ENCODE measurements at places on chromosomes 2 and 18.
A peak's percentile ranks its signal among the peaks of the same experiment; 100 is the strongest.

DNA sequence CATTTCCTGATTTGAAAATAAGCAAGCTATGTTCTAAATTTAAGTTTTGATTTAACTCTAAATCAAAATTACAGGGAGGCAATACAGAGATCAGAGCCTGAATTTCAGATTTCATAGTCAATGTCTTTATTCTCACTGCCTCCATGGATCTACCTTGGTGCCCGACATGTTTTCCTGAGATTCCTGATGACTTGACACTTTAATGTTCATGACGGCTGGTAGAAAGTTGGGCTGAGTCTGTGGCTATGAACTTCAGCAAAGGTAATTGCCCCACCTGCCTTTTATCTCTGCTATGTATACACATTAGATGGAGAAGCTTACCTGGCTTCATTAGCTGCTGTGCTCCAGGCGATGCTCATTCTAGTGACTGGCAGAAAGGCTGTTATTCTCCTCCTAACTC lies 1390.5 kb upstream of the CELF4 start:
- no peak for DNase-seq

GRCh38 chr18:59070181-59070912 lies 69.3 kb upstream of the SEC11C start:
- DNase-seq, result no peak

DNA sequence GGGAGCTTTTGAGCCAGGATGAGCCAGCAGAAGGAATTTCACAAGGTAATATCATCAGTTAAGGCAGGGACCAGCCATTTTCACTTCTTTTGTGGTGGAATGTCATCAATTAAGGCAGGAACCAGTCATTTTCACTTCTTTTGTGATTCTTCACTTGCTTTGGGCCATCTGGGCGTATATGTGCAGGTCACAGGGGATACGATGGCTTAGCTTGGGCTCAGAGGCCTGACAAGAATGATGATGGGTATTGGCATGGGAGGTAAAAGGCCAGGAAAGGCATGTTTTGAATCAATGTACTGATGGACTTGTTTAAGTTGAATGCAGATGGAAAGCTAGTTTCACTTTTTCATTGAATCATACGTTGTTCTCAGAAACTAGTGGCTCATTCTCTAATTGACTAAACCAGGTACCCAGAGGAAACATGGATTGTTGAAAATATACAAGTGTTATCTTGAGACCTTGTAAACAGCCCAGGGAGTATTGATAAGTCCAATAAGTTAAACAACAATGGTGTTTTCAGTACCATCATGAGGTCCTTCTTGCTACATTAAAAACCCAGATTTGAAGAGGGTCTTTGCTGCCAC lies 1672.5 kb upstream of the DDX18 start:
- DNase-seq, result no peak

DNA sequence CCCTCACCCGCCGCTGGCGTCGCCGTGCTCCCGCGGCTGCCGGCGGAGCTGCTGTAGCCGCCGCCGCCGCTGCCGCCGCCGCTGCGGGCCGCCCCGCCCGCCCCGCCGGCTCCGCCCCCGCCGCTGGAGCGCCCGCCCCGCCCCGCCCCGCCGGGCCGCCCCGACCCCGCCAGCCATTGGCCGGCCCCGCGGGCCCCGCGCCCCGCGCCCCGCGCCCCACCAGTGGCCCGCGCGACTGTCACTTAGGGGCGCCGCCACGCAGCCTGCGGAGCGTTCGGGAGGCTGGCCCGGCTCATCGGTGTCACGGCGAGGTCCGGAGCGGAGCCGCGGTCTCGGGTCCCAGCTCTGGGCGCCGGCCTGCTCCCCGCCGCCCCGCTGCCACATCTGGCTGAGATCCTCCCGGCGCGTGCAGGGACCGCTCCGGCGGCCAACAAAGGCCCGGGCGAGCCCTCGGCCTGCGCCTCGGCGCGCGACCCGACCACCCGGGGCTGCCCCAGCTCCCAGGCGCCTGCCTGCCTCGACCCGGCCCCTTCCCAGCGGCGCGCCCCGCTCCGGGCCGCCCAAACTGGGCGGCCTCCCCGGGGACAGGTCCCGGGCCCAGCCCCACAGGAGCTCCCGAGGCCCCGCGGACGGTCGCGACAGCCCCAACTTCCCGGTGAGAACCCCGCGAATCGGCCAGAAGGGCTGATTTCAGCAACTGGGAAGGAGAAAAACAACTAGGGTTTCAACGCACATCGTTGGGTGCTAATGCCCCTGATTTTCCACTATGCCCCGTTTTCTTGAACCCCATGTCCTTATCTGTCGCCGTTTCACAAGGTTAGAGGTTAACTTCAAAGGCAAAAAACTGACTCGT lies at the start of gene MGAT4A:
MGAT4A (minus strand) TSS at position 92 of the 853 bp plus-strand sequence. CDS start 4,800 bp downstream, outside the sequence.
- DNase-seq, result no peak

- no peak for DNase-seq
Measured at GRCh38 chr18:59067873-59068272, 71.8 kb upstream of the SEC11C start.

- DNase-seq, result no peak
Measured at GRCh38 chr2:108911401-108911800, 77.6 kb downstream of the EDAR start.

DNA sequence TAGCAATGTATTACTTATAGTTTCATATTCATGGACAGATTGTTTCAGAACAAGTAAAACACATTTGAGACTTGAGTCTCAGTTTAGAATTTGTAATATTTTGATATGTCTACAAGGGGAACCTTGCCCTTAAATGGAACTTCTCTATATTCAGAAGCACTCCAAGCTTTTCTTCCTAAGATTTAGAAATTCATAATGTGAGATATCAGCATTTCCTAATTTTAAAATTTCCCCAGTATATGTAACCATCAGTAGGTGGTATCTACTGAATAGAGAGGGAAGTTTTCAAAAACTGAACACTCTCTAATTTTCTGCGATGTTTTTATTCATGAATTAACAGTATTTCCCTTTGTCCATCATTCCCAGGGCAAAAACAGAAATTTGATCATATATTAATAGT lies 7.6 kb downstream of the ANKRD62 start:
- DNase-seq, result no peak

- no peak for DNase-seq
Measured at GRCh38 chr2:209473930-209474419, 50.1 kb downstream of the MAP2 start.

DNA sequence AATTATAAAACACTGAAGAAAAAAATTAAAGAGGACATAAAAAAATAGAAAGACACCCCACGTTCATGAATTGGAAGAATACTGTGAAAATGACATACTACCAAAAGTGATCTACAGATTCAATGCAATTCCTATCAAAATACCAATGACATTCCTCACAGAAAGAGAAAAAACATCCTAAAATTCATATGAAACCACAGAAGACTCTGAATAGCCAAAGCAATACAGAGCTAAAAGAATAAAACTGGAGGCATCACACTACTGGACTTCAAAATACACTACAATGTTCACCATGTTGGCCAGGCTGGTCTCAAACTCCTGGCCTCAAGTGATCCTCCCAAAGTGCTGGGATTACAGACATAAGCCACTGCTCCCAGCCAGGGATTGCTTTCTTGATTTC lies 56.3 kb downstream of the TLK1 start:
- no peak for DNase-seq

GRCh38 chr2:176001916-176002687 lies at the start of gene LNPK:
Gene LNPK, minus strand, starts transcription at chr2:176002267. Its CDS starts 6,683 bp downstream, at chr2:175995584.
- peak; percentile 78 for DNase-seq

DNA sequence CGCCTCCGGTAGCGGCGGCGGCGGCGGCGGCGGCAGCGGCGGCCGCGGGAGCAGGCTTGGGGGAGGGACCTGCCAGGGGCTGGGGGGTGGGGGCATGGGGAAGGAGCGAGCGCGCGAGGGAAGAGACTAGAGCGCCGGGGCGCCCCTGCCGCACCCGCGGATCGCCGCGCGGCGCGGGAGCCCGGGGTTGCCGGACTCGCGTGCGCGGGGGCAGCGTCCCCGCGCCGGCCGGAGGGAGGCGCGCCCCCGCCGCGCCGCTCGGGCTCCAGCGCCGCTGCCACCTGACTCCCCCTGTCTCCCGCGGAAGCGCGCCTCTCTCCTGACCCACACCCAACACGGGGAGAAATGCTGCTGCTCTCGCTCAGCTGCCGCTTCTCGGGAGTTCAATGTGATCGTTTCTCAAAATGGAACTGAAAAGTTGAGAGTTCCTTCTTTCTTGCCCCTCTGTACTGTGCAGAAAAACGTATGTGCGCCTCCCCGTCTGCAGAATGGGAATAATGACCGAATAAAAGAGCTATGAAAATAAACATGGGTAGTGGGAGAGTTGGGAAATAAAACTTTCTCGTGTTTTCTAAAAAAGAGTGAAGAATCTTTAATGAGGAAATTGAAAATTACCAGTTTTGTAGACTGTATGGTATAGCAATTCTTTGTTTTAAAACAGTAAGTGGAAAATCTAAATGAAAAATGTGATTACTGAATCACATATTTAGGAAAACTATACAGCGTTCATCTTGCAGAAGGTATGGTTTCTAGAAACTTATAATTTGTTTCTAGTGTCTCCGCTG lies 455 bp upstream of the TLK1 start:
- peak; percentile 23 for DNase-seq

DNA sequence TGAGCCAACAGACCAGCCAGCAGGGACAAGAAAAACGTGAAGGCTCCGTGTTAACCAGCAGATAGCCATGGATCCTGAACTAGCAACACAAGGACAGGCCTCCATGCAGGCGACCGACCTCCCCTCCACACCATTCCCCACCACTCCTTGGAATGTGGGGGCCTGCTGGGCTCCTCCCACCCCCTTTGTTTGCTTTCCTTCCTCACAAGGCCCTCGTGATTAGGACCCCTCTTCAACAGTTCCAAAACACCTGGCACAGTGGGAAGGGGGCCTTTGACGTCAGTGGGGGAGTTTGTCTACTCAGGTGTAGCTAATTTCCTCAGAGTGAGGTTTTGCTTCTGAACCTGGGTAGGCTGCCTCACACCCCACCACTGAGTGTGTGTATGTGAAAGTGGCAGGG lies 37.8 kb downstream of the SLC14A2 start:
- no peak for DNase-seq

DNA sequence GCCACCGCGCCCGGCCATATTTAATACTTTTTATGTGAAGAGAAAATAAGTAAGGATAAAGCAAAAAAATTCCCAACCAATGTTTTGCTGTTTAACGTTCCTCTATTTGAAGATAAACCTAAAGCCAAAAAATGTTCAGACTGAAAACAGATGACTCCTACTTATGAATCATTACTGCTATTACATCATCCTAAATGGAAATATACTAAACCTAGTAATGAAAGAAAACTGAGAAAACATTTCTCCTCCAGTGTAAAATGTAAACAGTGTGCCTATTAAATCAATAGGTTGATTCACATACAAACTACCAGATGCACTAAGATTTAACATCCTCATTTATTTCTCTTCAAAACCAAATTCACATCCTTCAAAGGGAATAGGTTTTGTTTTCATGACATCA lies 43.5 kb downstream of the CWC22 start:
- no peak for DNase-seq

GRCh38 chr2:152627351-152627957 lies 89.8 kb downstream of the PRPF40A start:
- no peak for DNase-seq

DNA sequence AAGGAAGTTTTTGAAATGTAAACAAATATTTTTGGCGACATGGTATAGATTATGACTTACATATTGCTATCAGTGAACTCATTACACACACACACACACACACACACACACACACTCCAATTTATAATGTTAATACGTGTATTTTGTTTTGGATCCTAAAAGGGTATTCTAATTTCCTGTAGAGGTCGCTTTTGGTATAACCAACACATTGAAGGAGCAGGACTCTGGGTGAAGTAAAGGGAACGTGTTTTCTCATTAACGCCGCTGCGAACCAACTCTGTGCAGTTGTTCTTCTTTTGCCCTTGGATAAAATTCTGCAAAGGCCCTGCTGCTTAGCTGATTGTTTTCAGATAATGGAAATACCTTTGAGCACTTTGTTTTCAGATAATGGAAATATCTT lies 190.4 kb downstream of the PMAIP1 start:
- DNase-seq, result no peak

- DNase-seq, result no peak
Measured at GRCh38 chr2:59885541-59885940, 667.9 kb downstream of the BCL11A start.

- DNase-seq, result no peak
Measured at GRCh38 chr18:70956554-70956953, 667.7 kb downstream of the SOCS6 start.

GRCh38 chr2:208153156-208153555 lies 7.2 kb upstream of the CRYGB start:
- no peak for DNase-seq

- no peak for DNase-seq
Measured at GRCh38 chr2:109038992-109039391, 50.0 kb upstream of the EDAR start.

DNA sequence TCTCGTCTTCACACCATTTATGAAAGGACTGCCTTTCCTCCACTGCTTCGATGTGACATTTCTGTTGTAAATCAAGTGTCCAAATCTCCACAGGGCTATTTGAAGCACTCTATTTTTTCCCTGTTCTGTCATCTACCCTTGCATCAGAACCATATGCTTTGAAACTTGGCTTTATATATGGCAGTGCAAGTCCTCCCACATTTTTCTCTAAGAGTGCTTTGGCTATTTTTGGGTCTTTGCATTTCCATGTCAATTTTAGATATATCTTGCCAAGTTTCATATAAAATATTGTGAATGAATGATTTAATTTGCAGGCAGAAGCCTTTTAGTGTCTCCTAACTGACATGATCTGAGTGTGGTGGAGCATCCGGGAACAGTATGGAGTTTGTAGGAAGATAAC lies 37.8 kb upstream of the CBLN2 start:
- no peak for DNase-seq

GRCh38 chr2:203750346-203751068 lies 44.1 kb downstream of the CD28 start:
- DNase-seq, result no peak

GRCh38 chr2:213247566-213247965 lies 36.7 kb upstream of the SPAG16 start:
- no peak for DNase-seq

DNA sequence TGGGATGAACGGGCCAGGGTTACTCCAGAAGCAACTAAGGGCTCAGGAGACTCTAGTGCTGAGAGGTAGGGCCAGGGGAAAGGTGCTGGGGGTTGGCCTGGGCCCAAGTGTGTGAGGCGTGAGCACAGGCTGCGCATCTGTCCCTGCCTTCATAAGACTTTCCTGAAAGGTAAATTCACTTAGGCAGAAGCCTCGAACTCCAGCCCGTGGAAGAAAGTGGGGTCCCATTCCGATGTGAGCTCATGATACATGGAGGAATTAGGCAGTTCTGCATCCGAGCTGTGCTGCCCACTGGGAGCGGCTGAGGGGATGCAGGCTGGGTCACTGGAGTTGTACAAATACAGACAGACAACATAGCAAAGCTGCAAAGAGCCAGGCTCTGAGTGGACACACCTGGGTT lies 16.2 kb downstream of the PARD6G start:
- no peak for DNase-seq

GRCh38 chr2:210816769-210817168 lies 260.4 kb downstream of the CPS1 start:
- DNase-seq, result no peak

Data from NCI-H2029 treated with DMSO at 0.1 percent for 48 hours (cell line).